Kidney epithelial cell (primary cell): ENCODE measurements at places on chromosomes 1 and 21. TPM values are rescaled to one million over a fixed set of nuclear protein-coding genes. Genes with fewer than 3 reads are reported as not detected.
A peak's percentile ranks its signal among the peaks of the same experiment; 100 is the strongest.

DNA sequence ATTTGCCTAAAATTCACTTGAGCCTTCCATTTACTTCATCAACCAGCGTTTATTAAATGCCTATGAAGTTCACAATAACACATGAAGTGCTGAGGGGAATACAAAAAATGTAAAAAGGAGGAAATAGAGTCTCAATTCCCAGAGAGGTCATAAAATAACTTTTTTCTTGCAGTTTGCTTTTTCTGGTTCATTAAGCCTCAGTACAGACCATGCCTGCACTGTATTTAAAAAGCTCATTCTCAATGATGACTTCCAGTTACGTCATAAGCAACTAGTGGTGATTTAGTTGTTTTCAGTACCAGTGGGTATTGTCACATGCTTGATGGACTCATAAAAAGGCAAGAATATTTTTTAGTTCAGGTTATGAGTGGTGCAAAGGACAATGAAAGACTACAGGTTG is 160.1 kb upstream of the UBE2U start:
- DNase-seq = no peak

- DNase-seq = no peak
These were observed 14.0 kb downstream of the DEGS1 start for GRCh38 chr1:224196813-224197600.

DNA sequence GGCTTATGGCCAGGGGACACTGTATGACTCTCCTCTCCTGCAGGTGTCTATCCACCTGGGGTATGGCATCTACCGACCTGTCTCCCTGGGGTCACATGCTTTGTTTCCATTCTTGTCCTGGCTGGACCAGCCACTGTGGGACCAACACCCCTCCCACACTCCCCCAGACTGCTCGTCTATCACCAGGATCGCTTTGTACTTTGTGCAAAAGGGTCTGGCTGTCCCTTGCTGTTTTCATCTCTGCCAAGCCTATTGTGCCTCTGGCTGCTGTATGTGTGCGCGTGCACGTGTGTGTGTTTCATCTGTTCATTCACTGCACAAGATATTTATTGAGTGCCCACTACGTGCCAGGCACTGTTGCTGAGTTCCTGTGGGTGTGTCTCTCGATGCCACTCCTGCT is 25.5 kb downstream of the ETNK2 start:
- no peak for DNase-seq

- no peak for DNase-seq
These were observed 19.5 kb downstream of the EPB41 start for GRCh38 chr1:28933918-28934317.

DNA sequence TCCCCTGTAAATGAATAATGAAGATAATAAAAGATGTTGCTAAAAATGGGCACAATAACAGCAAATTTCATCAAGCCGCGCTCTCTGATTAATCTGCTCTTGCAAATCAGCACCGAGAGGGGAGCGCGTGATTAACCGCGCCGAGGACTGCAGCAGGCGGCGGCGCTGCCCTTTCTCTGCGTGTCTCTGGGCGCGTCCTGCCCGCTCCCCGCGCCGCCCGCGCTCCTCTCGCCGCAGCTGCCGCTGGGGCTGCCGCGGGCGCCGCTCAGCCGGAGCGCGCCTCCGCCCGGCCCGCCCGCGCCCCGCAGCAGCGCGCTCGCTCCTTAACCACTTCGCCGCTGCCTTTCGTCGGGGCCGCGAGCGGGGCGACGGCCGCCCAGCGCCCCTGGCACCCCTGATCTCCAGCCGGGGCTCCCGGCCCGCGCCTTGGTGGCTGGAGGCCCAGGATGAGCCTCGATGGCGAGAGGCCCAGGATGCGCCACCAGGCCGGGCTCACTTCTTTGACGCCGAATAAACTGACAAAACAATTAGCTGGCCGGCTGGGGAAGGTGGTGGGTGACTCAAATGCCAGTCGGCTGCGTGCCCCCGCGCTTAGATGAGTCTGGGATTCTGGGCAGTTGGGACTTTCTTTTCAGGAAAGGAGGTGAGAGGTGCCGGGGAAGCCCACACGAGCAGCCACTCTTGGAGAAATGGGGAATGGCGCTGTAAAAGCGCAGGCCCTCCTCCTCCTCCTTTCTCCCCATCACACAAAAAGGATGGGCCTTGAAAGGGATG is 221.4 kb upstream of the PKN2 start:
- DNase-seq = peak; percentile 1

GRCh38 chr21:40587736-40588346 is 259.1 kb downstream of the DSCAM start:
- no peak for DNase-seq

- DNase-seq = no peak
These were observed 625.6 kb downstream of the PTPRU start for GRCh38 chr1:29861922-29862321.

DNA sequence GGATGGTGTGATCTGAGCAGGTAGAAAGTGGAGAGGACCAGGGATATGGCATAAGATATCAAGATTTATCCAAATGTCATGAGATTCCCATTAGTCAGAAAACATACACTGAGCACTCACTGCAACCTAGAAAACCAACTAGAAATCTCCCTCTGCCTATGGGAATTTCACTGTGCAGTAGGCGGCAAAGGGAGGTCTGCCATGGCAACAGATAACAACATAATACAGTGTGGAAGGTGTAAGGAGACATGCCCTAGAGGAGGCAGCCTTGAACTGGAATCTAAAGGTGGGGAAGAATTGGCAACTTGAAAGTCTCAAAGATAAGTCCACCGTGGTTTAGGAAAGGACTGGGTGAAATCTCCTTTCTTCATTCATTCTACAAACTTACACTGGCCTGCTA is 238.4 kb downstream of the ATG4C start:
- no peak for DNase-seq

DNA sequence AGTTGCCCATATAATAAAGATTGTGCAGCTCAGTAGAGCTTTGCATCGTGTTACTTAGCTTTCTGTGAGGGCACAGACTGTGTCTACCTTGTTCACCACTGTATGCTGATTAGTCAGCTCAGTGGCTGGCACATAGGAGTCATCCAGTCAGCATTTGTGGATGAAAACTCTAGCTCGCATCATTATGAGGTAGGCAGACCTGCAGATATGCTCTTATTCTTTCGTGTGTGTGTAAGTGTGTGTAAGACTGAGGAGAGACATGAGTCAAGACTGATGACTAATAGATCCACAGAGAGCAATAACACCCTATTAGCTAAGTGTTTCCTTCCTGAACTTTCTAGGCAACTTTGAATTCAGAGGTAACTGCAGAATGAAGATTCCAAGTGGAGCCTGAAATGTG is 17.1 kb downstream of the TTF2 start:
- peak; percentile 90 for DNase-seq

DNA sequence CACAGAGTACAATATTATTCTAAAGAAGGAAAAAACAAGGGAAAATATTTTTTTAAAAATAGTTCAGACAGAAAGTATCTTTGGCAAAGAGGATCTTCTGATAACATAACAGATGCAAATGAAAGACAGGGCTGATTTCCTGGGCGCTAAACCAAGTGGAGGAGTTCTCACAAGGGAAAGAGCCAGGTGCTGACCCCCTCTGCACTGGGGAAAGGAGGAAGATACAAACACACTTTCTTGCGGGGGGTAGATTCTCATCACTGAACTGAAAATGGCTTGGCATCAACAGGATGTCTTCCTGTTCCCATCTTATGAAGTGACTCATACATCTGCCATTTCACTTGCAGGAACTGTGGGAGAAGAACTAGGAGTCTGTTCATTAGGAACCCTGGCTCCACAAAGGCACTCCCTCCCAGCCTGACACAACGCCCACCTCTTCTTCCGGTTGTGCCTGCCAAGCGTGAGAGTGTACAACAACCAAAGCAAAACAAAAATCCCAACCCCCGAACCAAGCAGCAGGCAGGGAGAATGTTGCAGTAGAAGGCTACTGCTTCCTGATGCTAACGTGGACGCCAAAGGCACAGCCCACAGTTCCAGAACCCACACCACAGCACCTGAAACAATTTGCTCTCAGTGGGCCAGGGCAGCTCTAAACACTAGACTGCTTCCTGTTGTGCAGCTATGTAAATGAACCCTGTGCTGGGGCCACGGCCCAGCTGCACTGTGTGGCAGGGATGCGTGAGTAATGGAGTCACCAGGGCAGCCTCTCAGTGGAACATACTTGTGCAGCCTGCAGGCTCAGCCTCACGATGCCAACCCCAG is 51.0 kb downstream of the GADD45A start:
- peak; percentile 91 for DNase-seq

GRCh38 chr1:60113028-60113427 is 39.5 kb upstream of the C1orf87 start:
- no peak for DNase-seq

DNA sequence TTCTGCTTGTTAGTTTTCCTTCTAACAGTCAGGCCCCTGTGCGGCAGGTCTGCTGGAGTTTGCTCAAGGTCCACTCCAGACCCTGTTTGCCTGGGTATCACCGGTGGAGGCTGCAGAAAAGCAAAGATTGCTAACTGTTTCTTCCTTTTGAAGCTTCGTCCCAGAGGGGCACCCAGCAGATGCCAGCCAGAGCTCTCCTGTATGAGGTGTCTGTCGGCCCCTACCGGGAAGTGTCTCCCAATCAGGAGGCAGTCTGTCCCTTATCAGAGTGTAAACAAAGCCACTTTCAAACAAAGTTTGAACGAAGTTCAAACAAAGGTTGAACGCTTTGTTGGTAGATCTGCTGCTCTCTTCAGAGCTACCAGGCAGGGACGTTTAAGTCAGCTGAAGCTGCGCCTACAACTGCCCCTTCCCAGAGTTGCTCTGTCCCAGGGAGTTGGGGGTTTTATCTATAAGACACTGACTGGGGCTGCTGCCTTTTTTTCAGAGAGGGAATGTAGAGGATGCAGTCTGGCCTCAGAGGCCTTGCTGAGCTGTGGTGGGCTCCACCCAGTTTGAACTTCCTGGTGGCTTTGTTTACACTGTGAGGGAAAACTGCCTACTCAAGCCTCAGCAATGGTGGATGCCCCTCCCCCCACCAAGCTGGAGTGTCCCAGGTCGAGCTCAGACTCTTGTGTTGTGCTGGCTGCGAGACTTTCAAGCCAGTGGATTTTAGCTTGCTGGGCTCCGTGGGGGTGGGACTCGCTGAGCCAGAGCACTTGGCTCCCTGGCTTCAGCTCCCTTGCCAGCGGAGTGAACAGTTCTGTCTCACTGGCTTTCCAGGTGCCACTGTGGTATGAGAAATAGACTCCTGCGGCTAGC is 401.8 kb downstream of the SRGAP2C start:
- DNase-seq = no peak

DNA sequence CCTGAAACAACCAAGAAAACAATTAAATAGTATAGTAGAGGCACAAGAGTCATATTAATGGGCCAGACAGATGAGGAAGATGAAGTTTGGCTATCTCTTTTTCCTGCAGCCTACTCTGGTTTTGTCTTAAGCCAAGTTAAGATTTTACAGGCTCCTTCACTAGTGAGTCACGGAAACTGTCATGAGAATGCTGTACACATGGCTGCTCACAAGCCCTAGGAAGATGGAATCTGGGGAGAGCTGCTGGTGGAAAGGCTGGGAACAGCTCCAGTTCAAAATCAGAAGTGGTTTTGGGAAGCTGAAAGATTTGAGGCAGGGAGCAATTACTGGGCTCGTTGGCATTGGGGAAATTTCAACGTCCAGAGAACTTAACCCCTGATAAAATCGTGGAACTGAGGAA is 46.4 kb upstream of the S1PR1 start:
- peak; percentile 49 for DNase-seq

GRCh38 chr1:115641762-115642167 is at the start of gene VANGL1:
Gene VANGL1 (plus strand): TSS chr1:115641970. CDS start chr1:115651414, 9,444 bp downstream.
- no peak for DNase-seq

GRCh38 chr1:37174876-37175275 is 140.6 kb upstream of the GRIK3 start:
- no peak for DNase-seq

GRCh38 chr1:26378088-26378878 is 5.7 kb upstream of the ZNF683 start:
- peak; percentile 77 for DNase-seq

DNA sequence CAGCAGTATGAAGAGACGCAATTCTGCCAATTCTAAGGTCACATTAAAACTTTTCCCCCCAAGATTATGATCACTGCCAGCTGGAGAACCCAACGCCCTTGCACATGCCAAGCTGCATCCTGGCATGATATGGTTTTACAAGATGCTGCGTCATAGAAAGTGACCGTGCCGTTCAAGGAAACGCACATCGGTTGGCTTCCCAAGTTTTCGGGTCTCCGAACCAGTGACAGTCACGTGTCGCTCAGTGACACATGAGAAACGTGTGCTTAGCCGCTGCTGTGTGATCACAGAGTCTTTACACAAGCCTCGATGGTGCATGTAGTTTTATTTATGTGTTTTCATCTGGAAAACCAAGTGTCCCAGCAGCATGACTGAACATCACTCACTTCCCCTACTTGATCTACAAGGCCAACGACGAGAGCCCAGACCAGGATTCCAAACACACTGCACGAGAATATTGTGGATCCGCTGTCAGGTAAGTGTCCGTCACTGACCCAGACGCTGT is 7.4 kb downstream of the SMIM1 start:
- DNase-seq = no peak

DNA sequence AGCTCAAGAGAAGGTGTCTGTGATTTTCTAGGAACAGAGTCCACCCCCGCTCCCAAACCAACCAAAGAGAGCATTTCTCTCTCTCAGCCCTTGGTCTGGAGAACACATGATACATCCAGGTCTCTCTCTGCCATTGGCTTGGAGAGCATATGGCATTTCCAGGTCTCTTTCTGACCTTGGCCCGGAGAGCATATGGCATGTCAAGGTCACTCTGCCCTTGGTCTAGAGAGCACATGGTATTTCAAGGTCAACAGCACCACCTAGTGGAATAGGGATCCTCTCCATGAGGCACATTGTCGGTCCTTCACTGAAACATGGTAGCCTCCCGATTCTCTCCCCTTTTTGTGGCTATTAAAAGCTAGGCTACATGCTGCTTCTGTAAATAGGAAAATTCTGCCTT is 437.7 kb upstream of the OLFM3 start:
- no peak for DNase-seq

- DNase-seq = no peak
These were observed 22.2 kb downstream of the MKNK1 start for GRCh38 chr1:46581681-46582455.

- DNase-seq = no peak
These were observed 1536.7 kb upstream of the B3GALT2 start for GRCh38 chr1:194723067-194723466.

GRCh38 chr1:198399452-198399851 is 141.0 kb downstream of the ATP6V1G3 start:
- DNase-seq = no peak

GRCh38 chr1:96538111-96538641 is 183.4 kb upstream of the PTBP2 start:
- DNase-seq = no peak

The SLC1A7 gene
- not detected in 2 replicates for total RNA-seq

The PLA2G2C gene
- total RNA-seq = not detected in 2 replicates

The OR6K3 gene
- not detected in 2 replicates for total RNA-seq

The C1orf115 gene
- 8.4 and 8.9 TPM in 2 replicates for total RNA-seq

The FCGR1A gene
- not detected in 2 replicates for total RNA-seq

The GRIK3 gene
- total RNA-seq = under 0.01 TPM in 2 replicates

The NFASC gene
- total RNA-seq = 1.2 and 1.6 TPM in 2 replicates

The SAMSN1 gene
- 0.04 and 0.14 TPM in 2 replicates for total RNA-seq

The DENND2C gene
- total RNA-seq = 0.84 and 1.3 TPM in 2 replicates

The GSTM4 gene
- total RNA-seq = 12.7 and 16.2 TPM in 2 replicates

The FGGY gene
- total RNA-seq = 8.6 and 16.0 TPM in 2 replicates

The SLFNL1 gene
- total RNA-seq = 0.41 TPM in 1 of 2 replicates, not detected in the other

The TAL1 gene
- total RNA-seq = 0.71 and 0.75 TPM in 2 replicates
